AG04450 (cell line): ENCODE measurements at places on chromosomes 7 and 10. TPM values are rescaled to one million over a fixed set of nuclear protein-coding genes. Genes with fewer than 3 reads are reported as not detected.

NXPH1 gene
- polyA plus RNA-seq, result not detected in 2 replicates

A1CF gene
- polyA plus RNA-seq, result not detected in 2 replicates

NPFFR1 gene
- 0.01 TPM in 1 of 2 replicates, not detected in the other for polyA plus RNA-seq

OR2A5 gene
- not detected in 2 replicates for polyA plus RNA-seq

LRRD1 gene
- polyA plus RNA-seq, result not detected in 2 replicates

SAMD9L gene
- 2.9 and 4.3 TPM in 2 replicates for polyA plus RNA-seq

FGF8 gene
- polyA plus RNA-seq, result not detected in 2 replicates
